ENCODE measurements at places on chromosomes 1 and 21. TPM values are rescaled to one million over a fixed set of nuclear protein-coding genes. Genes with fewer than 3 reads are reported as not detected.

- H3K4me3 ChIP-seq = no peak overlapping the region
- H3K27me3 ChIP-seq = no peaks in the 10 kb centered on the region
- no peaks in the 10 kb centered on the region for H3K36me3 ChIP-seq
- no peaks in the 10 kb centered on the region for H3K4me1 ChIP-seq
- no peak for DNase-seq
Observed at GRCh38 chr1:84401156-84401555, 2.9 kb downstream of the DNASE2B start.

- H3K27ac ChIP-seq = no peak overlapping the region
- H3K4me3 ChIP-seq = no peak overlapping the region
- H3K36me3 ChIP-seq = no peaks in the 10 kb centered on the region
- H3K4me1 ChIP-seq = no peaks in the 10 kb centered on the region
- no peak for DNase-seq
Observed at GRCh38 chr1:215543191-215543606, 23.9 kb upstream of the KCTD3 start.

GRCh38 chr1:218755128-218755527 lies 410.0 kb downstream of the TGFB2 start:
- H3K4me1 ChIP-seq = no peaks in the 10 kb centered on the region
- DNase-seq = no peak
- no peak overlapping the region for H3K4me3 ChIP-seq
- no peaks in the 10 kb centered on the region for H3K36me3 ChIP-seq
- H3K27ac ChIP-seq = no peak overlapping the region

GRCh38 chr1:85580872-85581801 lies 576 bp downstream of the CCN1 start:
- no peaks in the 10 kb centered on the region for H3K4me1 ChIP-seq
- peak overlapping the region; percentile 84 for H3K4me3 ChIP-seq
- H3K27ac ChIP-seq = peak overlapping the region; percentile 98
- no peaks in the 10 kb centered on the region for H3K27me3 ChIP-seq

- no peak overlapping the region for H3K27ac ChIP-seq
- H3K27me3 ChIP-seq = no peaks in the 10 kb centered on the region
- DNase-seq = no peak
- H3K36me3 ChIP-seq = no peaks in the 10 kb centered on the region
- no peak overlapping the region for H3K4me3 ChIP-seq
Observed at GRCh38 chr1:6086762-6087376, 41.2 kb downstream of the KCNAB2 start.

- no peak for DNase-seq
- H3K27me3 ChIP-seq = no peaks in the 10 kb centered on the region
- no peak overlapping the region for H3K4me3 ChIP-seq
Observed at GRCh38 chr1:114482585-114482984, 28.4 kb downstream of the TRIM33 start.

DNA sequence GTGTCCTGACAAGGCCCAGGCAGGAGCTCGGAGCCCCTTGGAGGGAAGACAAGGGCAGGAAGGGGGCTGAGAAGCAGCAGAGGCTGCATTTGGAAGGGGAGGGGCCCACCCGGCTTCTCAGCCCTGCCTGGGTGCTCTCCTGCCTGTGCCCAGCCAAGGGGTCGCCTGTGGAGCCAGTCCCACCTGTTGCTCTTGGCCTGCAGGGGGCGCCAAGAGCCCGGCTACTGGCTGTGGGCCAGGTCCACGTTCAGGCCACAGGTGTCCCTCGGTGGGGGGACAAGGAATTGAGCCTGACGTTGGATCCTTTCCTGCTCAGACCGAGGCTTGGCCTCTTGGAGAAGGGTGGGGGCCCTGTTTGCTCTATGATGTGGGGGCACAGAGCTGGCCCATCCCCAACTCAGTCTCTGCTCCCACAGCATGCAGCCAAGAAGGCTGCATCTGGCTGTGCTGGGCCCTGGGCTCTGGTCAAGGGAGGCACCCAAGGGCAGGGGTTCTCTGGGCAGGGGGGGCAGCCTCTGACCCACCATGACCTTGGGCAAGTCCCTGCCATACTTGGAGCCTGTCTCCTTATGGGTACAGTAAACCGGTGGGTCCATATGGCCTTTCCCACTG lies 10.9 kb downstream of the WNT4 start:
- no peaks in the 10 kb centered on the region for H3K4me1 ChIP-seq
- no peak overlapping the region for H3K27ac ChIP-seq
- no peaks in the 10 kb centered on the region for H3K27me3 ChIP-seq

- H3K27ac ChIP-seq = peak overlapping the region; percentile 97
- H3K27me3 ChIP-seq = no peaks in the 10 kb centered on the region
- H3K4me1 ChIP-seq = no peaks in the 10 kb centered on the region
- peak overlapping the region; percentile 85 for H3K4me3 ChIP-seq
Observed at GRCh38 chr1:225923381-225923691, 714 bp downstream of the PYCR2 start.

DNA sequence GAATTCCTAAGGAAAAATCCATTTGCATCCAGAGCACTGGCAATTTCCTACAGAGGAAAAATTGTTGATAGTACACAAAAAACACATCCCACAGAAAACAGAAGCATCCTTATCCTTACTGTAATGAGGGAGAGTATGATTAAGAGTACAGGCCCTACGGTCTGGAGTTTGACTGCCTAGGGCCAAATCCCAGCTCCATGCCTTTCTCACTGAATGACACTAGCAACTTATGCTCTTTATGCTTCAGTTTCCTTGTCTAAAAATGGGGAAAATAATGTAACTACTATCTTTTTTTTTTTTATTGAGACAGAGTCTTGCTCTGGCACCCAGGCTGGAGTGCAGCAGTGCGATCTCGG lies 27.8 kb upstream of the CEP350 start:
- H3K27ac ChIP-seq = no peak overlapping the region
- no peaks in the 10 kb centered on the region for H3K36me3 ChIP-seq
- H3K4me1 ChIP-seq = no peaks in the 10 kb centered on the region
- DNase-seq = no peak

DNA sequence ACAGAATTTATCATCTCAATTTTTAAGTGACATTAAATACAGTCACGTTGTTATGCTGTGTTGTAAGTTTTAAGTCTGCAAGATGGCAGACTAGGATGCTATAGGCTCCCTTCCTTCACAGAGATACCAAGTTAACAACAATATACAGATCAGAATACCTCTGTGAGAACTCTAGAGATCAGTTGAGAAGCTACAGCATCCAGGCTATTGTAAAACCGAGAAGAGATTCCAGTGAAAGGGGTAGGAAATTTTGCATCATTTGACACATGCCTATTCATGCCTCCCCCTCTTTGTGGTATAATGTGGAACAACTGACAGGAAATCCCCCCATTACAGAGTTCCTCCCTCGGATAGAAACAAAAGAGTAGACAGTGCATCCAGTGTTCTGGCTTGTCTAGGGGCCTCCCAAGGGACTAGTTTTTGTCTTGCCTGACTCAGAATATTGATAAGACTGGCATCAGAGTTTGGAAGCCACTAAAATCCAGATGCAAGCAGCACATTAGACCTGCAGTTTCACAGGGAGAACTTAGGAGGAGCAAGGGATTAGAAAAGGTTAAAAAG lies 80.6 kb downstream of the LBR start:
- H3K27me3 ChIP-seq = no peaks in the 10 kb centered on the region
- no peak for DNase-seq
- H3K4me3 ChIP-seq = no peak overlapping the region
- no peak overlapping the region for H3K27ac ChIP-seq

- no peaks in the 10 kb centered on the region for H3K27me3 ChIP-seq
- DNase-seq = no peak
- H3K4me3 ChIP-seq = no peak overlapping the region
- no peaks in the 10 kb centered on the region for H3K4me1 ChIP-seq
- no peak overlapping the region for H3K27ac ChIP-seq
Observed at GRCh38 chr1:117051224-117052064, 8.7 kb upstream of the TTF2 start.

- H3K36me3 ChIP-seq = peaks cover 9% of the 10 kb centered on the region
- no peaks in the 10 kb centered on the region for H3K27me3 ChIP-seq
- H3K27ac ChIP-seq = no peak overlapping the region
- peaks cover 13% of the 10 kb centered on the region for H3K4me1 ChIP-seq
- no peak for DNase-seq
Observed at GRCh38 chr1:3896396-3897000, 3.6 kb downstream of the C1orf174 start.

DNA sequence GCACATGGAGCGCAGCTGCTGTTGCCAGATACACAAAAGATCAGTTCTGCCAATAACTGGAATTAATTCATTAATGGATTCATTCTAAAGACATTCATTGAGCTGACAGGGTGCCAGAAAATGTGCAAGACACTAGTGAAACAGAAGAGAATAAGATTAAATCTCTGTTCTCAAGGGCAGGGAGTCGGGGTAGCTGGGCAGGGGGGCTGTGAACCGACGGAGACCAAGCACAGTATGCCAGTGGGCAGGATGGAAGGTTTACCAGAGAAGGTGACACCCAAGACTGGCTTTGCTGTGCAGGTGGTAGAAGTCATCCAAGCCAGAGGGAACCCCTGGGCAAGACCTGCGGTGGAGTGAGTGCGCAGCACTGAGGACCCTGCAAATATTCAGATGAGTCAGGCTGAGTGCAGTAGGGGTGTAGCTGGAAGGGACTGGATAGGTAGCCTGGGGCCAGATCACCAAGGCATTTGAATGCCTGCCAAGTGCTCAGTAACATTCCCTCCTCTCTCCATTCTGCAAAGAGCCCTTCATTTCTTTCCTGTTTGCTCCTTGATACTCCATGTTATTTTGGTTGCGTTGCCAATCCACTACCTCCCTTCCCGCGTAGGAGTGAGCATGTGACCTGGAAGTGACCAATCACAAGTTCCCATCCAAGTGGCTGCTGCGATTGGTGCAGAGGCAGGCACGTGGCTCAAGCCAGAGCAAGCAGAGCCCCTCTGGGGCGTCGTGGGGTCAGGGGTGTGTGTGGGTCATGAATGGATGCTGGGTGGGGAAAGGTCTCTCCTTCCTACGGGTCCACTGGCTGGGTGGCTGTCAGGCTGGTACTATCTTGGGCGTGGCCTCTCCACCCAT lies 413.1 kb downstream of the PTPRU start:
- peak; percentile 40 for DNase-seq
- H3K4me3 ChIP-seq = no peak overlapping the region
- no peaks in the 10 kb centered on the region for H3K36me3 ChIP-seq
- no peaks in the 10 kb centered on the region for H3K27me3 ChIP-seq
- no peaks in the 10 kb centered on the region for H3K4me1 ChIP-seq

DNA sequence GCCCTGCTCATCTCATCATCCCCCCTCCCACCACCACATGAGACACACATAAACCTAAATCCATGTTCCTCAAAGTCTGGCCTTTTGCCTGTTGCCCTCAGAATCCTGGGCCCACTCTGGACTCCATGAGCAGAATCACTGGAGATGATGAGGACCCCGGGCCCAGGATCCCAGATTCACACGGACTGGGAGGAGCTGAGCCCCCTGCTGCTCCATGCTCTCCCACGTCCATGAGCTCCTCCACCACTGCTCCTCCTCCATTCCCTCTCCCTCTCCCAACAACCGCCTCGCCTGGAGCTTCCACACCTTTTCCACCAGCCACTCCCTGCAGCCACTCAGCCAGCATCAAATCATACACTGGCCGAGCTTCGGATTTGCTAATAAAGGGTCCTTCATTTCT lies 47.6 kb downstream of the GLIS1 start:
- H3K36me3 ChIP-seq = no peaks in the 10 kb centered on the region
- no peak overlapping the region for H3K27ac ChIP-seq
- H3K4me1 ChIP-seq = no peaks in the 10 kb centered on the region
- DNase-seq = no peak
- H3K27me3 ChIP-seq = no peaks in the 10 kb centered on the region

DNA sequence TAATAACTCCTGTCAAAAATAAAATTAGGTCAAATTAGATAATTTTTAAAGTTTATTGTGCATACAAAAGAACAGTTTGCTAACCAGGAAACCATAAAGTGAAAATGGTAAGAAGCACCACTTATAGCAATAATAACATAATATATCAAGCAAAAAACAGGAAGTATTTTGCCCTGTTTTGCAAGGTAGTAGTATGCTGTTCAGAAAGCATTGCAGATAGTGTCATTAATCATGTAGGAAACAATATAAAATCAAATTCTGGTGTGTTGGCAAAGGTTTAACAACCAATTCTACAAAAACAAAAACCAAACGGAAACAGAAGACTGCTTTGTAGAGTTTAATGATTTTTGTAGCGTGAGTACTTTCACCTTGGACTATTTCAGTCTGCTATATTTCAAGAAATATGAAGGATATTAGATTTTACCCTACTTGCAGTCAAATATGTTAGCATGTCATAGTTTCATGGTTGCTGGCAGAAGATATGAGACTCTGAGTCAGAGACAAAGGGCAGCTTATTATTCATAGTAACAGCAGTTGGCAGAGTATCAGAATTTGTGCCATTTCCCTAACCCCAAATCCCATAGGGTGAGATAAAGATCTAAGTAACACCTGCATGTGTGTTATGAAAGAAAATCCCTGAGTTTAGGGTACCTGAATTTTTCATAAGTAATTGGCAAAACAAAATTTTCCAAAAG lies 729.0 kb upstream of the BRINP3 start:
- no peaks in the 10 kb centered on the region for H3K36me3 ChIP-seq
- H3K27me3 ChIP-seq = no peaks in the 10 kb centered on the region
- no peak overlapping the region for H3K27ac ChIP-seq
- H3K4me3 ChIP-seq = no peak overlapping the region
- no peaks in the 10 kb centered on the region for H3K4me1 ChIP-seq

GRCh38 chr1:166432655-166433054 lies 265.9 kb upstream of the FAM78B start:
- H3K36me3 ChIP-seq = no peaks in the 10 kb centered on the region
- no peak overlapping the region for H3K4me3 ChIP-seq
- DNase-seq = no peak
- H3K4me1 ChIP-seq = no peaks in the 10 kb centered on the region
- H3K27ac ChIP-seq = no peak overlapping the region
- no peaks in the 10 kb centered on the region for H3K27me3 ChIP-seq

DNA sequence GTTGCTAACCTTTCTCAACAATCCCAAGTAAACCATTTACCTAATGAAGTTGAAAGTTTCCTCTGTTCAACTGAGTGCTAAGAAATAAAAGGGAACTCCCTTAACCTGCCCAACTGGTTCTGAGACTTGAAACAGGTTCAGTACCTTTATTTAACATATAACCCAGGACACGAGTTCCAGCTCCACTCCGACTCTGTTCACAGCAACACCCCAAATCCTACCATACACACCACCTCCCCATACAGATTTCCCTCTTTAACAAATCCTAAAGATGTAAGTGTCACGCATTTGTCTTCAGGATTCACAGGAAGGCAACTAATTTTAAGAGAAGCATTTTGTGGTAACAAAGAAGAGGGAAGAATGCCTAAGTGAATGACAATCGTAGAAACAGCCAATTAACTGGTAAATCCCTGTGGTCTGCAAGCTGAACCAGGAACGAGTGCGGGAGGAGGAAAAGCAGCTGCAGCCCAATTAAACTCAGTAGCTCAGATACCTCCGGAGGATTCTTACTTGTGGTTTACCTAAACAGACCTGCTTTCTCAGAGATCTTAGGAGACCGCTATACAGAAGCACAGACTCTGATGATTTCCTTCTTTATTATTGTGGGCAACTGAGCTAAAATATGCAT lies 134.5 kb upstream of the MAGI3 start:
- no peaks in the 10 kb centered on the region for H3K4me1 ChIP-seq
- no peak for DNase-seq
- no peaks in the 10 kb centered on the region for H3K27me3 ChIP-seq
- no peaks in the 10 kb centered on the region for H3K36me3 ChIP-seq
- no peak overlapping the region for H3K27ac ChIP-seq

The FBLIM1 gene
- total RNA-seq = 124 TPM

The HLX gene
- 5.5 TPM for total RNA-seq

The GBP6 gene
- total RNA-seq = 0.19 TPM

The CELA2B gene
- not detected for total RNA-seq

The FGR gene
- total RNA-seq = 5.7 TPM

The DCAF6 gene
- 161 TPM for total RNA-seq

The GPR37L1 gene
- total RNA-seq = not detected
